ENCODE measurements at places on chromosomes 16 and 17. TPM values are rescaled to one million over a fixed set of nuclear protein-coding genes. Genes with fewer than 3 reads are reported as not detected.
A peak's percentile ranks its signal among the peaks of the same experiment; 100 is the strongest.

GRCh38 chr16:12286964-12287363, 310.4 kb downstream of the SNX29 start:
- H3K27ac ChIP-seq: no peak overlapping the region
- H3K36me3 ChIP-seq: no peaks in the 10 kb centered on the region
- no peaks in the 10 kb centered on the region for H3K4me1 ChIP-seq

GRCh38 chr17:63151941-63152523, 186.0 kb downstream of the TANC2 start:
- no peak overlapping the region for H3K4me3 ChIP-seq
- no peaks in the 10 kb centered on the region for H3K4me1 ChIP-seq
- no peaks in the 10 kb centered on the region for H3K36me3 ChIP-seq

DNA sequence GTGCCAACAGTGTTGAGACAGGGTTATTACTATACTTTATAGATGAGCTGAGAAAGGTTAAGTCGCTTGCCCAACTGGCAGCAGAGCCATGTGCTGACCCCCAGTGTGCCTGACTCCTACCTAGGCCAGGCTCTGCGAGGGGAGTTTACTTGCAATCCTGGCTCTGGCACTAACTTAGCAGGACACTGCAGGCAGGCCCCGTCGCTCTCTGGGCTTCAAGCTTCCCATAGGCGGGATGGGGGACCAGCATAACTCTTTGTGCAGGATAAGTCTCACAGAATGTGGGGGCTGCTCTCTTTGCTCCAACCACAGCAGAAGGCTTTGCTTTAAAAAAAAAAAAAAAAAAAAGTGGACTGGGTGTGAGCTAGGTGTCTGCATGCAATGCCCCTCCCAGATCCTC, 102.7 kb downstream of the GNAO1 start:
- no peaks in the 10 kb centered on the region for H3K4me1 ChIP-seq
- no peak for DNase-seq
- no peaks in the 10 kb centered on the region for H3K36me3 ChIP-seq
- H3K27me3 ChIP-seq: no peaks in the 10 kb centered on the region

DNA sequence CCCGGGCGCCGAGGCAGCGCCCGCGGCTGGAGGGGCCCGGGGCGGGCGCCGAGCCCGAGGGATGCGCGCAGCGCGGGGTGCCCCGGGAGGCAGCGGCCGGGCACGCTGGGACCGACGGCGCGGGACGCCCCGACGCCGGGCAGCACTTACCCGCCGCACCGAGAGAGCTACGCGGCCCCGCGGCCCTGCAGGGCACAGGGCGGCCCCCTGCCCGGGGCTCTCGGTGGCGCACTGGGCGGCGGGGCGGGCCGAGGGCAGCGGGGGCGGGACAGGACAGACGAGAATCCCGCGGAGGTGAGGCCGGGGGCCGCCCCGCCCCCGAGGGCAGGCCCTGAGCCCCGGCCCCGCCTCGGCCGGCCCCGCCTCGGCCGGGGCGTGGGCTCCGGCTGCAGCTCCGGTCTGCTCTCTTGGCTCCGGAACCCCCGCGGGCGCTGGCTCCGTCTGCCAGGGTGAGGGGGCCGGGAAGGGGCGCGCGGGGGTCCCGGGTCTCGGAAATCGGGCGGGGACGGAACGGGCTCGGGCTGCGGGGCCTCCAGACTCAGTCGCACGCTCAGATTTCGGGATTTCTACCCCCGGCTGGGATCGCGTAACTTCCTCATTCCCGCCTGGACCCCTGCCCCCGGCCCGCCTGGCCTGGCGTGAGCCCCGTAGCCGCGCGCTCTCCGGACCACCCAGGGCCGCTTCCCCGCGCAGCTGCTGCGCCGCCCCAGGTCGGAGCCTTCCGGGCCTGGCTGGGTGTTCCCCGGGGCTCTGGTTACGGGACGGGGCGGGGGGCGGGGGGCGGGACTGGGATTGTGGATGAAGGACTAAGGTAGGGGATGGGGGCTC, at the start of gene PLD2:
Gene PLD2 (plus strand): TSS at position 376 of the 828 bp plus-strand sequence. CDS start 621 bp downstream, outside the sequence.
- peaks cover 11% of the 10 kb centered on the region for H3K4me1 ChIP-seq
- H3K4me3 ChIP-seq: peak within 1 kb of the TSS; percentile 87
- H3K27ac ChIP-seq: no peak within 1 kb of the TSS
- H3K36me3 ChIP-seq: peaks cover 9% of the 10 kb centered on the region
- peak; percentile 74 for DNase-seq

- no peaks in the 10 kb centered on the region for H3K4me1 ChIP-seq
- H3K4me3 ChIP-seq: no peak overlapping the region
- H3K36me3 ChIP-seq: no peaks in the 10 kb centered on the region
- DNase-seq: no peak
- H3K27ac ChIP-seq: no peak overlapping the region
These were observed 104.4 kb upstream of the AMZ2 start for GRCh38 chr17:68143425-68143824.

- H3K27ac ChIP-seq: no peak overlapping the region
- no peak overlapping the region for H3K4me3 ChIP-seq
- H3K4me1 ChIP-seq: peaks cover 7% of the 10 kb centered on the region
- H3K36me3 ChIP-seq: no peaks in the 10 kb centered on the region
- peak; percentile 65 for DNase-seq
- no peaks in the 10 kb centered on the region for H3K27me3 ChIP-seq
These were observed 87.9 kb upstream of the TOB1 start for GRCh38 chr17:50953831-50954601.

- peaks cover 9% of the 10 kb centered on the region for H3K4me1 ChIP-seq
- peaks cover 6% of the 10 kb centered on the region for H3K27me3 ChIP-seq
- H3K36me3 ChIP-seq: no peaks in the 10 kb centered on the region
- H3K27ac ChIP-seq: no peak overlapping the region
- no peak overlapping the region for H3K4me3 ChIP-seq
These were observed 3.6 kb upstream of the TMEM92 start for GRCh38 chr17:50270435-50271362.

- H3K4me1 ChIP-seq: peaks cover 16% of the 10 kb centered on the region
- no peak for DNase-seq
- H3K27ac ChIP-seq: peak overlapping the region; percentile 94
- H3K4me3 ChIP-seq: peak overlapping the region; percentile 82
These were observed 500 bp upstream of the KAT7 start for GRCh38 chr17:49787884-49788477.

GRCh38 chr16:4733747-4734062, 366 bp downstream of the ANKS3 start:
- peaks cover 5% of the 10 kb centered on the region for H3K4me1 ChIP-seq
- H3K27me3 ChIP-seq: no peaks in the 10 kb centered on the region
- peak overlapping the region; percentile 100 for H3K4me3 ChIP-seq
- H3K36me3 ChIP-seq: no peaks in the 10 kb centered on the region
- no peak for DNase-seq

- no peak for DNase-seq
- H3K36me3 ChIP-seq: peaks cover 32% of the 10 kb centered on the region
- no peak overlapping the region for H3K27ac ChIP-seq
- no peak overlapping the region for H3K4me3 ChIP-seq
- H3K4me1 ChIP-seq: peaks cover 4% of the 10 kb centered on the region
These were observed 14.5 kb downstream of the SNX11 start for GRCh38 chr17:48121923-48122664.

GRCh38 chr17:27959382-27959709, 66.2 kb upstream of the LYRM9 start:
- DNase-seq: no peak
- H3K27ac ChIP-seq: no peak overlapping the region
- no peaks in the 10 kb centered on the region for H3K4me1 ChIP-seq
- H3K36me3 ChIP-seq: no peaks in the 10 kb centered on the region
- peaks cover 4% of the 10 kb centered on the region for H3K27me3 ChIP-seq

GRCh38 chr16:52366983-52367382, 180.0 kb downstream of the TOX3 start:
- H3K4me3 ChIP-seq: no peak overlapping the region
- H3K4me1 ChIP-seq: no peaks in the 10 kb centered on the region
- DNase-seq: no peak
- no peaks in the 10 kb centered on the region for H3K36me3 ChIP-seq

- H3K36me3 ChIP-seq: no peaks in the 10 kb centered on the region
- H3K27ac ChIP-seq: peak overlapping the region; percentile 67
- H3K27me3 ChIP-seq: no peaks in the 10 kb centered on the region
- peaks cover 38% of the 10 kb centered on the region for H3K4me1 ChIP-seq
- peak overlapping the region; percentile 62 for H3K4me3 ChIP-seq
These were observed 1.4 kb upstream of the BAHCC1 start for GRCh38 chr17:81393684-81394376.

DNA sequence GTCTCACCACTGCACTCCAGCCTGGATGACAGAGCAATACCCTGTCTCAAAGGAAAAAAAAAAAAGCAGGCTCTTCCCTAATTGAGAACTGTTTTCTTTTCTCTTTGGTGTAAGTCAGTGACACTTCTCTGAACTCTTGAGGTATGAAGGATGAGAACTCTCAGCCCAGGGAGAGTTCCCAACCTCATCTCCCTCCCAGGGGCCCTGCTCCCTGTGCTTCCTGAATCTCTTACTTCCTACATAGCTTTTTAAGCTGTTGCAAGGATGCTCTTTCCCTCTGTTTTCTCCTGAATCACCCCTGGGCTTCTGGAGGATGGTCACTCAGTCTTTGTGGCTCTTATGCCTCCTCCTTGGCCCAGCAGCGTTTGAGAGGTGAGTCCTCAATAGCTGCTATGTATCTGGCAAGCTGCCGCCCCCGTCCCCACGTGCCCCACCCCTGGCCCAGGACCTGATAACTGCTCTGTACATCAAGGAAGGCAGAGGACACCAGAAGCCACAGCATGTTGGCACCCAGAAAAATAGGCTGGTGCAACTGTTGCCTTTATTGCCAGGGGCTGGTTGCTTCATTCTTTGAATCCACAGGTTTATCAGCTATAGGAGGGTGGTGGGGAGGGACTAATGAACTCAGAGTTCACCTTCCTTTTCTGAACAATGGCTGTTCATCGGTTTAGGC, 24.0 kb downstream of the IGF2BP1 start:
- peak overlapping the region; percentile 87 for H3K27ac ChIP-seq
- no peak overlapping the region for H3K4me3 ChIP-seq
- DNase-seq: peak; percentile 13
- H3K36me3 ChIP-seq: no peaks in the 10 kb centered on the region
- H3K27me3 ChIP-seq: no peaks in the 10 kb centered on the region

GRCh38 chr17:80986816-80987475, 4.7 kb upstream of the CHMP6 start:
- no peaks in the 10 kb centered on the region for H3K4me1 ChIP-seq
- no peak overlapping the region for H3K4me3 ChIP-seq
- no peaks in the 10 kb centered on the region for H3K36me3 ChIP-seq
- no peaks in the 10 kb centered on the region for H3K27me3 ChIP-seq
- DNase-seq: no peak
- H3K27ac ChIP-seq: no peak overlapping the region

DNA sequence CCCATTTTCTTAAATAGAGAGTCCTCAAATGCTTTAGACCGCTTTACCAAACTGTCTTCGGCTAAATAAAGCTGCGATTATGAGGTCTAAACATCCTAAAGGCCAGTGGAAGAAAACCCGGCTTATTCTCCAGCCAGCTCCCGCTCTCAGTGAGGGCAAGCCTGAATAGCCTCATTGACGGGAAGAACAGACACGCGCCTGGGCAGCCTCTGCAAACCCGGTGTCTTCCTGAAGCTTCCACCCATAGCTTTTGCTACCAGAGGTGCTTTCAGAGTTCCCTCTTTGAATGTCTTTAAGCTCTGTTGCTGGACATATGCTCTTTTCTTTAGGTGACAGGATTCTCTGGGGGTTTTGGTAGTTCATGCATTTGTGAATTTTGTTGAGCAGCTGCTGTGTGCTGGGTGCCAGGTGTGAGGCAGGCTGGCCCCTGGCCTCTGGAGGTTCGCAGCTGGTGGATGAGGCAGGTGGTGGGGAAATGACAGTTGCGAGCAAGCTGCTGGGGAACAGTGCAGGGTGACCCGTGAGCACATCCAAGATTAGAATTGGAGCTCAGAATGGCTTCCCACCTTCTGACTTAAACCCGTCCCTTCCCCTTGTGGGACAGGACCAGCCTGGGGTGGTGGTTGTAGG, 44.7 kb downstream of the CRISPLD2 start:
- no peak overlapping the region for H3K4me3 ChIP-seq
- no peak for DNase-seq
- no peak overlapping the region for H3K27ac ChIP-seq
- no peaks in the 10 kb centered on the region for H3K4me1 ChIP-seq

- no peaks in the 10 kb centered on the region for H3K27me3 ChIP-seq
- H3K4me3 ChIP-seq: no peak overlapping the region
- no peak for DNase-seq
- H3K27ac ChIP-seq: no peak overlapping the region
- no peaks in the 10 kb centered on the region for H3K4me1 ChIP-seq
These were observed 27.7 kb downstream of the ZNF18 start for GRCh38 chr17:11969565-11969964.

GRCh38 chr17:27384261-27384701, 72.0 kb upstream of the KSR1 start:
- no peaks in the 10 kb centered on the region for H3K27me3 ChIP-seq
- H3K4me1 ChIP-seq: peaks cover 37% of the 10 kb centered on the region
- H3K27ac ChIP-seq: peak overlapping the region; percentile 93

DNA sequence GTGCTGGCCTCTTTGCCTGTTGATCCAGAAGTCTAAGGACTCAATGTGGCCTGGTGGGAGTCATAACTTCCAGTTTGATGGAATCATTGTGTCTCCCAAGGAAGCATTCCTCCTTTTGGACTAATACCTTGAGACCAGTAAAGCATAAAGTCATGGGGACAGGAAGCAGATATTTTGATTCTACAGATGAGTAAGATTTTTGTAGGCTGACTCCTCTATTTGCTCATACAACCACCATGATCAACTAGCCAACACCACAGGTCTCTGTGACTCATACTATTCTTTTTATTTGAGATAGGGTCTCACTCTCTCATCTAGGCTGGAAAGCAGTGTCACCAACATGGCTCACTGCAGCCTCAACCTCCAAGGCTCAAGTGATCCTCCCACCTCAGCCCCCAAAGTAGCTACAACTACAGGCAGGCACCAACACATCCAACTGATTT, 6.2 kb downstream of the MT2A start:
- H3K27me3 ChIP-seq: no peaks in the 10 kb centered on the region
- H3K27ac ChIP-seq: peak overlapping the region; percentile 80
- H3K36me3 ChIP-seq: no peaks in the 10 kb centered on the region
- H3K4me3 ChIP-seq: no peak overlapping the region
- peak; percentile 57 for DNase-seq

GRCh38 chr17:72110231-72110941, 10.4 kb upstream of the SOX9 start:
- H3K27me3 ChIP-seq: peaks cover 2% of the 10 kb centered on the region
- H3K4me1 ChIP-seq: no peaks in the 10 kb centered on the region
- no peak overlapping the region for H3K4me3 ChIP-seq
- no peak overlapping the region for H3K27ac ChIP-seq
- H3K36me3 ChIP-seq: no peaks in the 10 kb centered on the region

DNA sequence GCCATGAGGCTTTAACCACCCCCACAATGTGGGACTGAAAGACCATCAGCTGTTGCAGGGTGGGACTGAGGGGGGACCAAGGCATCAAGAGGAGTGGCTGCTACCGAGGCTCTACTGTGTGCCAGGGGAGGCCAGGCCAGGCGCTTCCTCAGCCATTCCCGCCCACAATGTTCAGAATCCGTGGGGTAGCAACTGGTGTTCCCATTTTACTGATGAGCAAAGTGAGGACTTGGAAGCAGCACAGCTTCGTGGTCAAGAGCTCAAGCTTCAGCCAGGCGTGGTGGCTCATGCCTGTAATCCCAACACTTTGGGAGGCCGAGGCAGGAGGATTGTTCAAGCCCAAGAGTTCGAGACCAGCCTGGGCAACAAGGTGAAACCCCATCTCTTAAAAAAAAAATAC, 65.9 kb downstream of the SCNN1B start:
- H3K4me1 ChIP-seq: peaks cover 4% of the 10 kb centered on the region
- no peaks in the 10 kb centered on the region for H3K27me3 ChIP-seq
- no peak overlapping the region for H3K4me3 ChIP-seq
- DNase-seq: no peak
- H3K36me3 ChIP-seq: no peaks in the 10 kb centered on the region
- H3K27ac ChIP-seq: no peak overlapping the region

Gene LYRM9
- 4.0 TPM for total RNA-seq

Gene BICDL2
- total RNA-seq: not detected

Gene ADAM11
- total RNA-seq: 0.51 TPM

Gene NXPH3
- 2.0 TPM for total RNA-seq

Gene GPT2
- total RNA-seq: 17.9 TPM

Gene COASY
- 69.2 TPM for total RNA-seq

Gene FMNL1
- total RNA-seq: 1.6 TPM

Gene GABARAP
- total RNA-seq: 403 TPM

Gene C17orf78
- not detected for total RNA-seq

Gene ATMIN
- total RNA-seq: 25.3 TPM

Gene PLXDC1
- not detected for total RNA-seq
